ENCODE measurements at places on chromosomes 16 and 17.

DNA sequence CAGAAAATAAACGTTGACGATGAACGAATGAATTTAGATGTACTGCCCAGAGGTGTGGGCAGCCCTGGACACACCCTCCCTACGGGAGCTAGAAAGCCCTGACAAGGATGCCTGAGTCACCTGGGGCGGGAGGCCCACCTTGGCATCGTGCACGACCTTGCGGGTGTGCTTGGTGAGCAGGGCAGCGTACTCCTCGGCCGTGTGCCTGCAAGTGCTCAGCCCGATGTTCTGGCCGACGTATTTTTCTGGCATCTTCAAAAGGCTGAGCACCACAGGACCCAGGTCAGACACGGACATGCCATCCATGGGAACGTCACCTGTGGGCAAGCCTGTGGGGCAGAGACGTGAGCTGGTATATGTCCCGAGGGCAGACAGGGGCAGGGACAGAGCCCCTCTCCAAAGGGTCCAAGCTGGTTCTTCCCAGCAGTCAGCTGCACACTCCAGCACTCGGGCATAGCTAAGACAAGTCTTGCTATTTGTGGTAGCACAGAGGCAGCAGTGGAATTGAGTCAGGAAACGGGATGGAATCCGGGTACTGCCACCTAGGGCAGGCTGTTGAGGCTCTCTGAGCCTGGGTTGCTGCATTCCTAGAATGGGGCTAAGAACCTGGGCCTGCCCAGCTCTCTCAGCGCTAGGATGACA is 10.8 kb downstream of the NMRAL1 start:
- no peak for DNase-seq

- no peak for DNase-seq
Measured at GRCh38 chr17:82627405-82627804, 20.8 kb downstream of the WDR45B start.

GRCh38 chr17:55426851-55427586 is 5.4 kb upstream of the MMD start:
- DNase-seq: peak; percentile 85

GRCh38 chr16:85055493-85056210 is 28.1 kb downstream of the KIAA0513 start:
- DNase-seq: no peak

DNA sequence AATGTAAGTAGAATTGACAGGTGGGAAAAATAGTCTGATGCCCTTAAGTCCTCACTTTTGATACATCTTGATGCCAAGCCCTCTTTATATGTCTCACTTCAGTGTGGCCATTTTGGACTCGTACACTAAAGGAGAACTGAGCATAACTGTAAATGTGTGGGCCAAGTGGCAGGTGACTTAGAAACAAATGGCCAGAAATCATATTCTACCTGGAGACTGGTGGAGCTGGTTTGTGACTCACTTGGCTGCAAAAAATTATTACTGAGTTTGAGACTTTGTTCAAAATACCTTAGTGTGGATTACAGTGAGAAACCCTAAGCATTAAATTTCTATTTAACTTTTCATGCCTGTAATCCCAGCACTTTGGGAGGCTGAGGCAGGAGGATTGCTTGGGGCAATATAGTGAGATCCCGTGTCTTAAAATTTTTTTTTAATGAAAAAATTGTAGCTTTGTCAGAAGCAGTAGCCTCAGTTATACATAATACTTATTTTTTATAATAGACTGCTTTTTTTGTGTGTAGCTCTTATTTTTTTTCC is 5.0 kb downstream of the HAPSTR1 start:
- no peak for DNase-seq

DNA sequence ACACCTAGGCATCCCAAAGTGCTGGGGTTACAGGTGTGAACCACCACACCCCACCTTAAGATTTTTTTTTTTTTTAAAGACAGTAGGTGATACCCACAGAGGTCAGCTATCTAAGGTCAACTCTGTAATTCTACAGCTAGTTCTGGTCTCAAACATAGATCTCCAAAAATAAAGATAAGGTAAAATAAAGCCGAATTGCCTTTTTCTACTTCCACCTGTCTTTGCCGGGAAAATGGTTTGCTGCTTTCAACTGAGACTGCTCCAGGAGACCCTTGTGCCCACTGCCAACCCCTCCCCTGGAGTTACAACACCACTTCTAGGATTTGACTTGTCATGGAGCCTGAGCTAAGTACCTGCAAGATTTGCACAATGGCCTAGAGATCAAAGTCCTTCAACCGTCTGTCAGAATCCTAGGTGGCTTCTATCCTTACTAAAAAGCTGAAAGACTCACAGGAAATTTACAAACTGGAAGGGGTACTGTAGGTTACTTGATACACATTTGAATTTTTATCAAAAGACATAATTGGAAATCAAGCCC is 4.7 kb upstream of the CNOT1 start:
- DNase-seq: no peak

DNA sequence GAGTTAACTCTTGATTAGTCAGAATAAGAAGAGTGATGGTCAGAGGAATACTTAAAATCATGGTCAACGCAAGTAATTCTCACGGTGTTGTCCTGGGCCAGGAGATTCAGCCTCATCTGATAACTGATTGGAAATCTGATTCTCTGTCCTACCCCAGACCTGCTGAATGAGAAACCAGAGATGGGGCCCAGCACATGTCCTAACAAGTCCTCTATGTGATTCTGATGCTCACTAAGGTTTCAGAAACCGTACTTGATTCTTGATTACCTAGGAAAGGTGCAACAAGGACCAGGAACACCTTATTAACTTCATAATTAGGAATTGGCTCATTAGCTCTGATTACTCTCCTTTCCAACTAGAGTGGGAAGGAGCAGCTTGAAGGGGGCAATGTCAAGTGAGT is 44.5 kb downstream of the ANKFY1 start:
- DNase-seq: no peak

DNA sequence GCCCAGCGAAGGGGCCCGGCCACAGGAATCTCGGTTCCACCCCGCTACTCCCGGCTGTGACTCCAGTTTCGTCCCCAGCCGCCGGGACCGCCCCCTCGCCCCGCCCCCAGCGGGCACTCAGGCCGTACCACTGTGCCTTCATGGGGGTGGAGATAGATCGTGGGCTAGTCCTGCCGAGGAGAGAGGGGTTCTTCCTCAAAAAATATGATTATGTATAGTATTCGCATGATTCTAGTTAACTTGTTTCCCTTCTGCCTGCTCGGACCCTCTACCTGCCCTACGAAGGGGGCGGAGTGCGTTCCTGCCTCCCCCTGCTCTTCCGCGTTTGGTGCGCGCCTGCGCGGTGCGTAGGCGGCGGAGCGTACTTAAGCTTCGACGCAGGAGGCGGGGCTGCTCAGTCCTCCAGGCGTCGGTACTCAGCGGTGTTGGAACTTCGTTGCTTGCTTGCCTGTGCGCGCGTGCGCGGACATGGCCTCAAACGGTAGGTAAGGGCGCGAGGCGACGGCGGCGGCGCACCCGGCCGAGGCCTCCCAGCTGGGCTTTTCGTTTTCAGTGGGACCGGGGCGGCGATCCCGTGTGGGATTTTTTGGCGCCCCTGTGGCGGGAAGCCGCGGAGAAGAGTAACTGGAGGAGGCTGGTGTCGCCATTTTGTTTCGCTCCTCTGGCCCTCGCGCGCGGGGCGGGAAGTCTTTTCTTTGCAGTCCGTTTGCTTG is at the start of gene FUS:
Gene FUS, plus strand, starts transcription at position 393 of the 713 bp plus-strand sequence. Its CDS starts 76 bp downstream, at position 469.
- DNase-seq: peak; percentile 26

- DNase-seq: no peak
Measured at GRCh38 chr17:38429476-38430100, 1.3 kb downstream of the ARHGAP23 start.

GRCh38 chr17:67944035-67944434 is 52.2 kb downstream of the C17orf58 start:
- DNase-seq: no peak

DNA sequence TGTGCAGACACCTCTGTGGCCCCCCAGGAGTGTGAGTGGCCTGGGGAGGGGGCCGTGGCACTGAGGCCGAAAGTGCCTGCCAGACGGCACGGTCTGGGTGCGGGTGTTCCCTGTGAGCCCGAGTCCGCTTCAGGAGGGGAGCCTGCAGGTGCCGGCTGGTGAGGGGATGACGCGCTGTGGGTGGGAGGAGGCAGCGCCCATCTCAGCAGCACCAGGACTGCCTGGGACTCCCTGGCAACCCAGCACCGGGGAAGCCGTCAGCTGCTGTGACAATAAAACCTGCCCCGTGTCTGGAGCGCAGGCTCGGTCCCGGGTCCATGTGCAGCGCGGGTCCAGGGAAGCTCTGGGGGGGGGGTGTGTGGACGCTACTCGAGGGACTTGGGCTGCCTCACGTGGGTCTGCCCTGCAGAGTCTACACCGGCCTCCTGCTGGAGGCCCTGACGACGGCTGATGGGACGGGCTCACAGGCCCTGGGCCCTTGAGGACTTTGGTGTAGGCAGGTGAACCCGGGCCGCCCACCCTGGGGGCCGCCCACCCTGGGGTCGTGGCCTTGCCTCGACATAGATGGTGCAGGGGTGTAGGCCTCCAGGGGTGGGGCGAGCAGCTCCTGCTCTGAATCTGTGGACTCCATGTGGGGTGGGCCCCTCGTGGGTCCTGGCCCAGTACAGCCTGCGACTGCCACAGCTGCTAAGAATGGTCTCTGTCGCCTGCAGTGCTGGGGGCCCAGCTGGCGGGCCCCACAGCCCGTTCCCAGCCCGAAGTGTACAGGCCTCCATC is 5.9 kb upstream of the RAB40C start:
- no peak for DNase-seq

- DNase-seq: no peak
Measured at GRCh38 chr17:61381537-61381936, 18.1 kb upstream of the TBX2 start.

DNA sequence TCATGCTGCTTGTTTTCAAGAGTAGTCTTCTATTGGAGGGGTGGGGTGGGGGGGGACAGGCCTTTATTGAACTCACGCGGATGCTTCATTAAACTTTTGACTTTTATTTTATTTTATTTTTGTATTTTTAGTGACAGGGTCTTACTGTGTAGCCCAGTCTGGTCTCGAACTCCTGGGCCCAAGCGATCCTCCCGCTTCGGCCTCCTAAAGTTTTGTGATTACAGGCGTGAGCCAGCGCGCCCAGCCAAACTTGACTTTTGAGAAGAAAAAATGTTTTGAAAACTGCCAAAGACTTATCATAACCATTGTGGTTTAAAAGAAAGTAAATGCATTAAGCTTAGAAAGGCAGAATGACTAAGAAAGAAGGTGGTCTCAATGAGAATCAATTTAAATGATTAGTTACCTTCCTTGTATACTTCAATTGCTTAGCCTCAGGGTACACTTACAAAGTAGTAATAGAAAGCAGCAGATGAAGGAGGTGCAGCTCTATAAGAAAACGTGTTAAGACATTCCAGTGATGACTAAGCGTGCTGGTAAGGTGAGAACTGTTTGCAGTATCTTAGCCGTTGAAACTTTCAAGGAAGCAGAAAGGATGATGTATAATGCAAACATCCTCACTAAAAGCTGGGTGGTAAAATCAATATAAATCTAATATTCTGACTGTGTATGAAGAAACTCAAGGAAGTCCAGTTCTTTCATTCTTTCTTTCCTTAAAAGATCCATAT is 1.2 kb downstream of the AP2B1 start:
- DNase-seq: peak; percentile 68

GRCh38 chr17:44002141-44002848 is 2.1 kb upstream of the NAGS start:
- peak; percentile 47 for DNase-seq

DNA sequence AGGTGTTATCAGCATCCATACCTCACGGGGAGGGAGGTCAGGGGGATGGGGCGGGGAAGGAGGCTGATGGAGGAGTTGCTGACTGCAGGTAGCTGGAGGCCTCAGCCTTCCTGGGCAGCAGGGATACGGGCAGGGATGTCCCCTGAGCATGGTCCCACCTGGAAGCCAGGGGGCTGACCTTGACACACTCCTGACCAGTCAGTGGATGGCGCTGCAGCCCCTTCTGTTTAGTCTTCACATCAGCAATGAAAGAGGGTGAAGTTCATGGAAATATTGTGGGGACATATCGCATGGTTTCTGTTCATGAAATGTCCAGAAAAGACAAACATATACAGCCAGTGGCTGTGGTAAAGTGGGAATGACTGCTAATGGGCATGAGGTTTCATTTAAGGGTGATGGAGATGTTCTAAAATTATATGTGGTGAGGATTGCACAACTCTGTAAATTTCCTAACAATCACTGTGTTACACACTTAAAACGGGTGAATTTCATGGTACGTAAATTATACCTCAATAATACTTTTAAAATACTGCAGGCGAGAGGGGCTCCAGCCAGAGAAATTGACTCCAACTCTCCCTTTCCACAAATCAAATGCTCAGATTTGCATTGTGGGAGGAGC is 489.6 kb downstream of the CDH13 start:
- no peak for DNase-seq

GRCh38 chr17:16129441-16130205 is 85.7 kb downstream of the NCOR1 start:
- DNase-seq: no peak

GRCh38 chr16:62692685-62693084 is 656.4 kb upstream of the CDH8 start:
- DNase-seq: no peak

DNA sequence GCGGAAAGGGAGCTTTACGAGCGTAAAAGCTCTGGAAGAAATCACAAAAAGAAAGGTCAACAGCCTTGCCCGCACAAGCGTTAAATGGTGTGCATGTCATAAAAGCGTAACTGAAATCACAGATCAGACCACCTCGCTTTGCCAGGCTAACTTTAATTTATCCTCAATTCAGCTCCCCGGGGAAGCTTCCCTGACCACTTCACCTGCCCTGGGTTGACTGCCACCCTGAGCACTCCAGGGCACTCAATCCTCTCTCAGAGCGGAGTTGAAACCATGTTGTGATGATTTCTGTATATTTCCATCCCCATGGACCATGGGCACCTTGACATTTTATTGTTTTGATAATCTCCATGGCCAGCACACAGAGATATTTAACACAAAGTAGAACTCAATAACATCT is 16.1 kb upstream of the NAGS start:
- no peak for DNase-seq
